ENCODE measurements at places on chromosomes 3 and 15.

DNA sequence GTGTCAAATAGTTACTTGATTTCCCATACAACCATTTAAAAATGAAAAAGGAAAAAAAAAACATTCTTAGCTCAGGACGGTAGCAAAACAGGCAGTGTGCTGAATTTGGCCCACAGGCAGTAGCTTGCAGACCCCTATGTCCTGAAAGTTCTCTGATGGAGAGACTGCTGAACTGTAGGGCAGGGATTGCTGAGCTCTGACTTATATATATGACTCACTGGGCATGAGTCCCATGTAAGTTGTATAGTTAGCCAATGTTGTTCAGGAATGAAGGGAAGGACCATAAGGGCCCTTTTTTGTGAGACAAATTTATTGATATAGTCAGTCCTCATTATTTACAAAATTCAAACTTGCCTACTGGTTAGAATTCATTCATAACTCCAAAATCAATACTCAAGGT is 36.9 kb upstream of the FRMD4B start:
- DNase-seq: no peak

DNA sequence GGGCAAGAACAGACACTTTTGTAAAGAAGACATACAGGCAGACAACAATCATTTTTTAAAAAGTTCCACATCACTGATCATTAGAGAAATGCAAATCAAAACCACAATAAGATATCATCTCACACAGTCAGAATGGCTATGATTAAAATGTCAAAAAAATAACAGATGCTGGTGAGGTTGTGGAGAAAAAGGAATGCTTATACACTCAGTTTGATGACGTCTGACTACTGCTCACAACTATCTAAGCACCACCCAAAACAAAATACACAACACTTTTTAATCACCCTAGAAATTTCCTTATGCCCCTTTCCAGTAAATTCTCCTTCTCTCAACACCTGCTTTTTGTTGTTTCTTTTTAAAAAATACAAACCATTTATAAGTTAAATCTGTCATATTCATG is 228.8 kb downstream of the ISL2 start:
- no peak for DNase-seq

- DNase-seq: no peak
These were observed 8.8 kb upstream of the GRAMD1C start for GRCh38 chr3:113829576-113830354.

- DNase-seq: peak; percentile 24
These were observed 4.8 kb downstream of the UBE2E1 start for GRCh38 chr3:23810343-23811184.

GRCh38 chr3:113664523-113665094 is 31.8 kb downstream of the USF3 start:
- no peak for DNase-seq

DNA sequence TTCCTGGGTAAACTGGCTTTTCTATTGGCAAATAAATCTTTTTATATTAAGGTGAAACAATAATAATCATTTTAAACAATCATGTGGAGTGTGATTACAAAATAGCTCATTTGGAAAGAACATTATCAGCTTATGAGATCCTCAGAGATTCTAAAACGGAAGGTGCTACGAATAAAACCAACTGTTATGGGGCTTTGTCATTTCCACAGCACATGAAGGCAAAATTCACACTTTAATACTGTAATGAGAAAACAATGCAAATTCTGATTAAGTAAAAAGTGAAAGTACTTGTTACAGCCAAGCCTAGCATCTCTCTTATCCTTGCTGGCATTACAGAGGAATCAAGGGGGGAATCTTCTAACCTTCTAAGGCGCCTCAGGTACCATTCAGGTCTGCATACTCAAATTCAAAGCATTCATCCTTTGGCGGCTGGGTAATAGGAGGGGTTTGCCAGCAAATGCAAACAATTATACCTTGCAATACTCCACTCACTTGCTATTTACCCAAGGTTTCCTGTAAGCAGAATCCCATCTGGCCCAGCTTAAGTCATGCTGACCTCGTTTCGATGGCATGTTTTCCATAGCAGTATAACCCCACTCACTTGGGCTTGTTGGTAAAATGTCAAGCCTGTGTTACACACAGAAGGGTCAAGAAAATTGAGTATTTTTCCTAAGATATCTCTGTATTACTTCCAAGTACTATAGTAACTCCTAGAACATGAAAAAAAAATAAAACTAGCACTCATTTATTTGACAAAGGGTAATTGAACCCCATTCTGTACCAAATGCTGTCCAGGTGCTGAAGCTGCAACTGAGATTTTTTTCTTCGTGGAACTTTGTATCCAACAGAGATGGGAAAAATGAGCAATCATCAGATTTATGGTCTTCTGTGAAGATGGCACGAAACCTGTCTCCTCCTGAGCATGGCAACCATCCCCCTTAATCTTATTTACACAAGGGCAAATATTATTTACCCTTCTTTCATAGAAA is 183.7 kb upstream of the LMCD1 start:
- DNase-seq: no peak

GRCh38 chr15:68537506-68537905 is 41.3 kb upstream of the CORO2B start:
- no peak for DNase-seq

DNA sequence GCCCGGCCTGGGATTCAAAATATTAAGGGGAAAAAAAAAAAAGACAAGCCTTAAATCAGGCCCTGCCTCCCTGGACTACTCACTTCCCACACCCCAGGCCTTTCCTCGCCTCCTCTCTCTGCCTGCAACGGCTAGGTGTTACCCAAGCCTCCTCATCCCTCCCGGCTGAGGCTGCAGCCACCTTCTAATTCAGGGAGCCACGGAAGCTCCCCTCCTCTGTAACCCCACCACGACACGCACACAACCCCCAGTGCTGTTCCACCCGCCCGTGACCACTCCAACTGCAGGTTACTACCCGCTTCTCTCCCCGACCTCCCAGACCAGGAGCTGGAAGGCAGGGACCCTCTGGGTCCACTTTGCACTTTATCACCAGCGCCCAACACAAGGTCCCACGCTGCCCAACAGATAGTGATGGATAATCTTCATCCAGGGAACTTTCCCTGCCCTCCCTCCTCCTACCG is 936 bp downstream of the KIF7 start:
- peak; percentile 59 for DNase-seq

DNA sequence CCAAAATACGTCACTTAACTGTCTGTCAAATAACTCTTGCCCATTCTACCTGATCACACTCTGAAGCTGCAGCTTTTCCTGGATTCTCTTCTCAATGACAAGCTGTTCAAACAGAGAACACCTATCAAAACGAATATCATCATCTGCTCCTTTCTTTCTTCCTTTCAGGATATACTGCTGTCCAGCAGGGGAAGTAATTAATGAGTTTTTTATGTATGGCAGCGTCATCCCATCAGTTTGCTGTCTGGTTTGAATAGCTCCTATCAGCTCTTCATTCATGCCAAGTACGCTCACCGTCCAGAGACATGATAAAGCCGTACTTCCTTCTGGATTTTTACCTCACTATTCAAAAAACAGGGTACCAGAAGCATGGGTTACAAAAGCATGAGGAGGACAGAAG is at the start of gene CHRM5:
Gene CHRM5 (plus strand): TSS at position 274 of the 400 bp plus-strand sequence. CDS start 94,221 bp downstream, outside the sequence.
- no peak for DNase-seq

DNA sequence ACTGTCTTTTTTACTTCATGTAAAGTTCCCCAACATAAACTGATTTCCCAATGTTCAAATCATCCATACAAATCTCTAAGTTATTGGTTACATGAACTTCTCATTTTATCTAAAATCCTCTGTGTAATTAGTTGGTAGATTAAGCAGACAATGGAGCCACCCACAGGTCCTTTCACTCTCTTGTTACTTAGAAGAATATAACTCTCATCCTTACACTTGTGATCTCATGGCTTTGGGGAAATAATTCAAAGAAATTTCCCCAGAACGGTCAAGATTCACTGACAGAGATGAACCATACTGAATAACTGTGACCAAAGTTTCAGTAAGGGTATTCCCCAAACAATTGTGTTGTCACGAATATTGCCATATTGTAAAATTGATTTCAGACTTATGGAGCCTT is 1102.6 kb upstream of the EPHA6 start:
- DNase-seq: no peak

DNA sequence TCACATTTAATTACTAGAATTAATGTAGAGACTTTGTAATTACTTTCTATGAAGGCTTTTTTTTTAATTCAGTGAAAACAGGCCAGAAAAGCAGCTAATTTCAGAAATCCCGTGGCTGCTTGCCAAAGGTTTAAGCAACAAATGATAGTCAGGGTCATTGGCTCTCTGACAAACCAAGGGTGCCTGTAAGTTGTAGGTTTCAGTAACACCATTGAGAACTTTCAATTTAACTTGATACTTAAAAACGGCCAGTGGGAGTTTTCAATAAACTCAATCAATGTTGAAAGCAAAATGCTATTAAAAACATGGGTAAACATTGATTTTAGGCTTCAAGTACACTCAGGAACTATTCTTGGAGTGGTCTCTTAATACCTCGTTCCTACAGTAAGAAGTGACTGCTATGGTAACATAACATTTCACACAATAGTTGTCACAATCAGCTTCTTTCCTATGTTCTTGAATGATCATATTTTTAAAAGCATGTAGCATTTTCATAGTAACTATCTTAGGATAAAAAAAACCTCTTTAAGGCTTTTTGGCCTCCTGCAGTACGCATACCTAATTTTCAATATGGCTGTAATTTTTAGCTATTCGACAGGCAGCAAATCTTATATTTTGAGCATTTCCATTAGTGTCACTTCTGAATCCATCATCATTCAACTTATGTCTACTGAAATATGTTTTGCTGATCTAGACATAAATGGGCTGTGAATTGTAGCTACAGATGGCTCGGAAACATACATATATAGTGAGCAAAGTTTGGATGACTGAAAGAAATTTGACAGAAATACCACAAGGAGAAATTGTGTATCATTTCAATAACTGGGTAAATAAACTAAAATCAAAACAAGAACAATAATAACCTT is 592.1 kb upstream of the GBE1 start:
- no peak for DNase-seq

DNA sequence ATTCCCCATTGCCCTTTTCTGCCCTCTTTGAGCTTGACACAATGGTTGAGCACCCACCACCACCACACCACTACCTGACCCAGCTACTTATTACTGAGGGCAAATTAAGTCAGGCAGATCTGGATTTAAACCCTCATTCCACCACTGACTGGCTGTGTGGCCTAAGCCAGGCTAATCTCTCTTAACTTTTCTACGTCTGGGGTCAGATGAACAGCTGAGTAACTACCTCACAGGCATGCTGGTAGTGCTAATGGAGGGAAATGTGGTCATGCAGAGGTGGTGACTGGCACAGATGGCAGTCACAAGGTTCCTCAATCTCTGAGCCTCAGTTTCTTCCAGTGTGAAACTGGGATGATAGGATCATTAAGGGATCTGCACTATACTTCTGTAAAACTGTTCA is 4.3 kb upstream of the MRPS25 start:
- no peak for DNase-seq

- DNase-seq: no peak
These were observed 21.0 kb downstream of the BOC start for GRCh38 chr3:113232342-113232741.

- no peak for DNase-seq
These were observed 227.5 kb downstream of the DTWD1 start for GRCh38 chr15:49848282-49848724.

- peak; percentile 22 for DNase-seq
These were observed 156.8 kb upstream of the ICE2 start for GRCh38 chr15:60635507-60636352.

- no peak for DNase-seq
These were observed 97.6 kb downstream of the LSM3 start for GRCh38 chr3:14275962-14276909.

- DNase-seq: no peak
These were observed 10.6 kb downstream of the FSTL1 start for GRCh38 chr3:120440001-120440703.

Data from H54 (cell line).